ENCODE measurements at places on chromosomes 6 and 20.
A peak's percentile ranks its signal among the peaks of the same experiment; 100 is the strongest.

DNA sequence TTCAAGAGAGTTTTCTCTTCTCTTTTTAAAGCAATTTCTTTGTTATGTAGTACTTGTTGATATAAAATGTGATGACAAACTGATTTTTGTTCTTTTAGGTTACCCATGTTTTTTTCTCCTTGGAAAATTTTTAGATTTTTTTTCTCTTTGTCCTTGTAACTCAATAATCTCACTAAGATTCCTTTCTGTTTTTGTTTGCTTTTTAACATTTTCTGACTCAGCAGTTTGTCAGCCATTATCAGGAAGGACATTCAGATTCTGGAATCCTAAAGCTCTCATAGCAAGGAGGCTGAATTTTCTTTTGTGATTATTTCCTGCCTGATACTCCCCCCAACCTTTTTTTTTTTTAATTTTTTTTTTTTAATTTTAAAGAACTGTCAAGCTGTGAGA is 75.2 kb upstream of the CITED2 start:
- DNase-seq, result peak; percentile 38

DNA sequence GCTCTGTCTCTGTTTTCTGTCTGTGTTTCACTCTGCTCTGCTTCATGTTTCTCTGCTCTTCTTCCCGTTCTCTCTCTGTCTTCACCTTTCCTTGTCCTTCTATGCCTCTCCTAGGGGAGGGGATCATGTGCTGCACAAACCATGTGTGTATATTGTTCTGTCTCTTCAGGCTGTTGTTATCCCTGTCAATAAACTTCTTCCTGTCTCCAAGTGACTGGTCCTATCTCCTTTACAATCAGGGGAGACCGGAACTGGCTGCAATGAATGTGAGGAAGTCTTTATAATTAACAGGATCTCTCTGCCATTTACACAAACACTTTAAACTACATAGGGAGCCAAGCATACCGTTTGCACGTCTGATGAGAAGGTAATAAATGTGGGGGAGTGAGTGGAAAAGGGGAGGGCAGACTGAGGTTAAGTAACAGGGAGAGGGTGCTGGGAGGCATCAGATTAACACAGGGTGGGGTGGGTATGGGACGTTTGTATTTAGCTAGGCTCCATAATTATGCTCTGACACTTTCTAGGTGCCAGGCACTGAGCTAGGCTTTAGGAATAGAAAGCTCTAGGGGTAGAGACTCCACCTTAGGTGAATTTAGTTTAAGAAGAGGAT is 626.1 kb downstream of the DHX35 start:
- DNase-seq, result no peak

GRCh38 chr20:36784900-36785299 is 11.3 kb upstream of the DSN1 start:
- no peak for DNase-seq

GRCh38 chr20:58042591-58042990 is 185.9 kb downstream of the ANKRD60 start:
- no peak for DNase-seq

GRCh38 chr6:138680085-138680484 is 93.5 kb upstream of the CCDC28A start:
- no peak for DNase-seq

DNA sequence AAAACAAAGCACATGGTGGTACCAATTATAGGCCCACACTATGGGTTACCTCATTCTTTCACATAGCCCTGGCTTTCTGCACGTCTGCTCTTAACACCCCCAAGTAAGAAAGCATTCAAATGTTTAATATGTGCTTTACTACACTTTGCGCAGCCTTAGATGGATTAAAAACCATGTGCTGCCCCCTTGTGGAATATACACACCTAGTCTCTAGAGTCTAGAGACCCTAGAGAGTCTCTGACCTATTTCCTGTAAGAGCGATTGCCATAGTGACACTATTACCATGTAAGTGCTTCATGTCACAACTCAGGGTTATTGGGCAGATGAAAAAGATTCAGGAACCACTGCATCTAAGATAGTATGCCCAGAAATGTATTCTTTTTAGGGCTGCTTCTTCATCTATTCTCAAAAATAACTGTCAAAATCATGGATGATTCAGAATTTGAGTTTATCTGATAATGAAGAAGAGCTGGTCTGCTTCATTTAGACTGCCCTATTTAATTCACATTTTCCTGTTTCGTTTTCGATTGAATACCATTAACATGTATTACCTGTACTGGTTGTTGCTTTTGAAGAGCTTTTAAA is 186.3 kb downstream of the ADGB start:
- DNase-seq, result peak; percentile 6

GRCh38 chr6:27531772-27532459 is 59.0 kb upstream of the ZNF184 start:
- DNase-seq, result no peak

- no peak for DNase-seq
Observed at GRCh38 chr6:142950291-142950690, 5.3 kb upstream of the HIVEP2 start.

- DNase-seq, result no peak
Observed at GRCh38 chr6:64580346-64580745, 944.7 kb downstream of the PHF3 start.

- no peak for DNase-seq
Observed at GRCh38 chr6:151514000-151514730, 20.3 kb downstream of the CCDC170 start.

GRCh38 chr6:100078509-100078908 is 84.5 kb upstream of the MCHR2 start:
- no peak for DNase-seq

DNA sequence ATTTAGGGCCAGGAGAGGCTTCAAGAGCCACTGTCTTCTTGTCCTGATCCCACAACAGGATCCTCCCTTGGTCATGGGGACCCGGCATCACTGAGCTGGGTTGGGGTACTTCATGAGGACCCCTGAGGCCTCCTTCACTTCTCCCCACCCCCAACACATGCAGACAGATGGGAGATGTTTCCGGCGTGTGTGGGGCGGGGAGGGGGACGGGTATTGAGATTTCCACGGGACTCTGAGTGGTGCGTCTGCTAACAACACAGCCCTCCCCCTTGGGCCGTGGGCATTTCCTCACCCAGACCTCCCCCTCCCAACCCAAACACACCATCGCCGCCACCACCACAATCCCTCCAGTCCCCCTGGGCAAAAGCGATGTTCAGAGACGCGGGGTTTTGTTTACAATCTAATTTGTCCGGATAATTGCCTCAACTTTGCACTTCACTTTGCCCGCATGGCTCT is 906 bp upstream of the FOXP4 start:
- DNase-seq, result no peak

DNA sequence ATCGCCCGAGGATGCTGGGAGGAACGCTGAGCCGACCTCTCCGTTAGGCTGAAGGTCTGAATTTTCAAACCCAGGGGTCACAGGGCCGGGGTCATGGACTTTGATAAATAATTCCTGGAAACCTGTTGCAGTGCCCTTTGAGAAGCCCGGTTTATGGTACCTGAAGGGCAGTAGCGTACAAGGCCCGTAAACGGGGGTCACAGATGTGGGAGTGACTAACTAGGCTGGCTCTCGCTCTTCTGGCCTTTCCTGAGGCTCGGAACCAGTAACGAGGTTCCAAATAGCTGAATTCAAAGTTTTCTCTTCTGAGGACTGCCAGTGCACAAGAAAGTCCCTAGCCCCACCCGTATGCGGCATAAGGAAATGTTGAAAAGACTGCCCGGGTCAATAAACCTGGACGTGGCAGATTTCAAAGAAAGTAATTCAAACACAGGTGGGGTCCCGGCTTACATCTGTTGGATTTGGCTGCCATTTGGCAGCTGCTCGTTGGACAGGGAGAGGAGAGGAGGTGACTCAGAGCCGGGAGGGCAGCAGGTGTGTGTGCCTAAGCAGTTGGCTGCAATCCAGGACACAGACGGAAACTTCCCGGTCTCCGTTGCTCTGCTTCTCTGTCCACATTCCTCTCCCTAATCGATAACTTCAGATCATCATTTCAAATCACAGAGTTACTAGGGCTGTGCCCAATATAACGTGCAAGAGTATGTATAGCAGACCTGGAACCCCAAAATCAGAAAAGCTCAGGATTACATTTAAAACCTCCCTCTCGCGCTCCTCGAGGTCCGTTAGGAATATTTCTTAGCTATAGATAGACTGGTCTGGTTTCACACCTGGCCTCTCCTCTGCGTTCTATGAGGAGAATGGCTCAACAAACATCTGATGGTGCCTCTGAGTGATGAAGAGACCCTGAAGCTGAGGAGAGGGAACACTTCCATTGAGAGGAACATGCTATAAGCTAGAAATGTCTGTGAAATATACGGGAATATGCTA is 765 bp upstream of the GMDS start:
- DNase-seq, result peak; percentile 61

- DNase-seq, result no peak
Observed at GRCh38 chr6:13027207-13027606, 301.1 kb downstream of the TBC1D7 start.

DNA sequence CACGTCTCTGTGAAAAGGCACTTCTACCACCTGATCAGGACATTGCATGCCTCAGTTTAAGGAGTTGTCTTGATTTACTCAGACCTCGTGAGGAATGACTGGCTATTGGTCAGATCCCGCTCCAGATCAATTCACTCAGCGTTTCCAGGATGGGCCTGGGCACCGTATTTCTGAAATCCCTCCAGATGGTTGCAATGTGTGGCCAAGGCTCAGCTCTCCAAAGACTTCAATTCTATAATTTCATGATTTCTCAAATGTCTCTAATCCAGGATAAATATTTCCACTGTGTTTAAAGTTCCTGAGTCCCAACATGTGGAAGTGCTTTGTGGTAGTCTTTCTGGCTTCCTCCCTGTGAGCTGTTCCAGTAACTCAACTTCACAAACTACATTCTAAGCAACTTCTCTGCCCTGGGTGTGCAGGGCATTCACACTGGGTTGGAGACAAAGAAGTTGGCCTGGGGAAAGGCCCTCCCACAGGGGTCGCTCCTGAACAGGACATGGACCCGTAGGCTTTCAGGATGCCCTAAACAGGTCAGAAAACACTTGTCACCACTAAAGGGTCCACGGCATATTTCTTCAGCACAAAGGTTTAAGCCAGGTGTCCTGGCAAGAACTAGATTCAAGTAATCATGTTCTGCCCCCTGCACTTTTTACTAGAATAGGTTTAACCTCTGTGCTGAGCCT is 212.1 kb downstream of the WDR27 start:
- DNase-seq, result no peak

DNA sequence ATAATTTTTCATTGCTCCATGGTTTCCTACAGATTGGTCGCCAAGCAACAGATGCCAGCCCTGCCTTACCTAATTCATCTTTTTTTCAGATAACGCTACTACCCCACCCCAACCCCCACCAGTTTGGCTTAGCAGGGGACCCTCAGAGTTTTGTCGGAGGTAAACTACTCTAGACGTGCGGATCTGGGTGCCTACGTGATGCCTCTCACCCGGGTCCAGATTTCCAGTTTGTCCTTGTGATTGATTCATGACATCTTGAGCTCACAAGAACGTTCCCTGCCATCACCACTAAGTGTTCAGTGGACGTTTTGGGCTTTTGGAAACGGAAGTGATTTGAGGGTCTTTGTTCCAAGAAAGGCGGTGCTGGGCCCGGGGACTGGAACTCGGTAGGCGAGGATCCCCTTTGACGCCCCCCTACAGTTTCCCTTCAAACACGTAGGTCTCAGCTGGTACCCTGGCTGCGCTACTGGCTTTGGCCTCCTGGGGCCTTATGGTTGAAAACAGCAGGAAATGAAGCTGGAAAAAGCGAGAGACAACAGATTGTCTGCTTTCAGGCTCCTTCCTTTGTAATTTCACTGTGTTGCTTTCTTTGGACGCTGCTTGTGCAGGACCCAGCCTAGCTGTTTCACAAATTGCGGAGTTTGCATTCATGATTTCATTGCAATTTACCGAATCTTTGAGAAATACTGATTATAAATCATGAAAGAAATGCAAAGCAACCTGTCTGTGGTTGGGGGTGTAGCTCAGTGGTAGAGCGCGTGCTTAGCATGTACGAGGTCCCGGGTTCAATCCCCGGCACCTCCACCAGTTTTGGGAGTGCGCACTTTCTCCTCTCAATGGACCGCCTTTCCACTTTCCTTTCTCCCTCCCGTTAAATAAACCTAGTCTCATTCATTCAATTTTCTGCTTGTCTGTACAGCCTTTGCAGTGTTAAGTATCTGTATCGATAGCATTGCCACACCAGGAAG is 81.0 kb downstream of the GPX5 start:
- no peak for DNase-seq

DNA sequence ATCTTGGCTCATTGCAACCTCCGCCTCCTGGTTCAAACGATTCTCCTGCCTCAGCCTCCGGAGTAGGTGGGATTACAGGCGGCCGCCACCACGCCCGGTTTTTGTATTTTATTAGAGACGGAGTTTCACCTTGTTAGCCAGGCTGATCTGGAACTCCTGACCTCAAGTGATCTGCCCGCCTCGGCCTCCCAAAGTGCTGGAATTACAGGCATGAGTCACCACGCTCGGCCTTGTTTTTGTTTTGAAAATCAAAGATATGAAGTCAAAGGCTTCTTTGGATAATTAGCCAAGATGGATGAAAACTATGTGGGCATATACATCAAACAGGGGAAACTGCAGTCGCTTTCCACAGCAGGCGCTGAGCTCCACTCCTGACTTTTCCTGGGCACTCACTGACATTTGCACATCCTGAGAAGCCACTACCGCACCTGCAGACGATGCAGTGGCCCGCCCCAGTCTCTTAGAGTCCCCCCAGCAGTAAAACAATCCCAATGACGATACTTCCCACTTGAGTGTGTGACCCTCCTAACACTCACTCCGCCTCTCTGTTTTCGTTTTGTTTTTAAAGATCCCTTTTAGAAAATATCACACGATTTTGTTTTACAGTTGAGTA is 44.1 kb downstream of the GJA1 start:
- DNase-seq, result no peak

DNA sequence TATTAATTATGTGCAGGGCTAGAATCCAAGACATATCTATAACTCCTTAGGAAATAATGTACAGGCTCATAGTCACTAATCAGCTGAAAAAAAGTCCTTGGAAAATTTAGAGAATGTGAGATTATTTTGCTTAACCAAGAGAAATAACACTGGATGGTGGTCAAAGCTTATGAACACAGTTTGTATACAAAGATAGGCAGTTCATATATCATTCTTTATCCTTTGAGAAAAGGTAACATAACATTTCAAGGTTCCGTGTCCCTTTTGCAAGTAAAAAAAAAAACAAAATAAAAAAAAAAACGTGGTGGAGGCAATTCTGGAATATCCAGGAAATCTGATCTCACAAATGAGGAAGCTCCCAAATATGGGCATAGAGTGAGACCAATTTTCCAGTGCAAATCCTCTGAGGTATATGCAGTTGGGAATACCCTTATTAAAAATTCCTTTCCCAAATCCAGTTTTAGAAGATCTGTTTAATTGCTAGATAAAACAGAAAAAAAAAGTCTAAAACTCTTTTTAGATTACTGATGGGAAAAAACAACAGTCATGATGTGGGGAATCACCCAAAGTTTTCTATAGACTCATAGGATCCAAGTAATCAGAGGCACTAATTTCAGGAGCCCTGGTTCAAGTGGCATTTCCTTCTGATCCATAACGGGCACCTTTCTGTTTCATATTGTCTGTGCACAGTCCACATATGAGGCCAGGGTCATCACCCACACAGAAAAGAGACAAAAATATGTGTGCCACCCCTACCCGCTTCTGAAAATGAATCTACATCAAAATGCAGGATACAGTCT is 17.7 kb upstream of the TNFAIP3 start:
- no peak for DNase-seq
